Activated CD4-positive, CD25-positive, alpha-beta regulatory T cell treated with anti-CD3 and anti-CD28 coated beads, Interleukin-2, amount 50 U/mL, for 72 hours (primary cell): ENCODE measurements at places on chromosomes 5 and 9.

- DNase-seq: no peak
Observed at GRCh38 chr5:149578896-149579295, 2.4 kb upstream of the ARHGEF37 start.

DNA sequence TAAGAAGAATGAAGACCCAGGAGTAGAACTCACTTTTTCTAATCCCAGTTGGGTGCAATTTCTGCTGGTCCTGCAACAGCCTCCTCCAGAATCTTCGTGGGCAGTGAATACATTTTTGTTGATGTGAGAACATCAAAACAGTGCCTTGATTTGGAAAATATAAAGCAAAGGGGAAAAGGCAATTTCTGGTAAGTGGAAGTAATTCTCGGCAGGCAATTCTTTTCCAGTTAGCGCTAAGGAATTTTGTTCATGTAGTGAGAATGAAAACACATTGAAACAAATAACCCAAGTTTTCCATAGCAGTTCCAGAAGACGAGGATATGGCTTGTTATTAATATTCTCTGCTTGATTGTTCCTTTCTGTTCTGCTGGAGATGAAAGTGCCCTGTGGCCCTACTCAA, 178.7 kb downstream of the SPATA31D1 start:
- DNase-seq: no peak

DNA sequence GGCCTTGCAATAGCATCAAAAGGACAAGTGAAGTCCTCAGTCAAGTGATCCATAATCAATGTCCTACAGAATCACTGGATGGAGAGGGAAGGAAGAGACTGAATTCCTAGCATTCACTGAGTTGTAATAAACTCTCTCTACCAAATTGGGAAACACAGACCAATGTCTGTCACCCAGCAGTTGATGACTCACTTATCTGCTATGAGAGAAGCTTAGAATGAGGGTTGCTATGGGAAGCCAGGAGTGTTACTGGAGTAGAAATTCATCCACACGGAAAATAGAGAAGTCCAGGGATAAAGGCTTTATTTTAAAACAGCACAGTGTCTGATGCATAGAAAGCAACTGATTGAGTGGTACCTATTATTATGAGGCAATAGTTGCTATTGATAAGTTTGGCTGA, 407.4 kb downstream of the BRINP1 start:
- no peak for DNase-seq

DNA sequence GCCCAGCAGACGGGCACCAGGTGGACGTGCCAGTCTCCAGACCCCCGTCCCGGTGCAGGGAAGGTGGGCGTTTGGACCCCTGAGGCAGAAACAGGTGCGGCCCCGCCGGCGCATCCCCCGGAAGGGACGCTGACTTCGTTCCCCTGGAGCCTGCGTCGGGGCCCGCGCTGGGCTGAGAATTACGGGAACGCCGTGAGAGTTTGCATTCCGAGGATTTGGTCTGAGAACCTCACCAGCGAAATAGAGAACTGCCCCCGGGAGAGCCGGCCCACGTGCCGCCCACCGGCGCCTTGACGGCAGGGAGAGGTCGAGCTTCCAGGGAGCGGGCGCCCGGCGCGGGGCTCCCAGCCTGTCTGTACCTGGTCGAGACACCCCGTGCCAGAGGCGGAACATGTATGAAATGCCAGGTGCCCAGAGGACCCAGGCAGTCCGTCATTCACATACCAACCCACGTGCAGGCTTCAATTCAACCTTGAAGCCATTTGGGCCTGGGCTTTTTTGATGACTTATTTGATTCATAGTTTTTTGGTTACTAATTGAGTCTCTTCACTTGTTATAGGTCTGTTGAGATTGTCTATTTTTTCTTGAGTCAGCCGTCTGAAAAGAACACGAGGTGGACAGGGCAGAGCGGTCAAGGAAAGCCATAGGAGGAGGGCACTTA, 877 bp upstream of the CAMSAP1 start:
- no peak for DNase-seq

GRCh38 chr9:122572456-122572855, 10.7 kb downstream of the OR1L8 start:
- DNase-seq: no peak

DNA sequence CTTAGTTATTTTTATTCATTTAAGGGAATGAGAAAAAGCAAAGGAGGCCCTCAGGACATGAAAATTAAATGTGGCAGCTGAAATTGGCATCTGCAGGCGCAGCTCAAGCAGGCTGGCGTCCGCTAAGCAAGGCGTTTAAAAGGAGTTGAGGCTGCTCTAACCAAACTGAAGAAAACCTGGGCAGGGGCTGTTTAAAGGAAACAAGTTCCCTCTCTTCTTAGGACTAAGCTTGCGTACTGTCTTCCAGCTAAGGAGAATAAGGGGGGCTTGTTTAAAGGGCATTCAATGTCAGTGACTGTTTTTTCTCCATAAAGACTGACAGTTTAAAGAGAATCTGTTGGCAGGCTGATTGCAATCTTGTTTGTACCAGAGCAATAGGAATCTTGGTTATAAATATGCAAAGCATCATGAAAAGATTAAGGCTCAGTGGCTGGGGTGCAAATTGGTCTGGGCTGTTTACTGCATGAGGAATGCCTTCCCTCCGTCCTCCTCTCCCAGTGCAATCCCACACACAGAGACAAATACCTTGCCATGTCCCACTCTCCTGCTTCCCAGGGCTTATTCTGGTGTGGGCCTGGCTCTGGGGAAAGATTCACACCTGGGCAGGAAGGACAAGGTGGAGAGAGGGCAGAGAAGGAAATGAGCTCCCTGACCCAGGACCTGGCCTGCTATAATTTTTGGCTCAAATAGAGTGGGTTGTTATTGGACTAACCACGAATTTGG, 85.9 kb upstream of the LIFR start:
- DNase-seq: no peak

DNA sequence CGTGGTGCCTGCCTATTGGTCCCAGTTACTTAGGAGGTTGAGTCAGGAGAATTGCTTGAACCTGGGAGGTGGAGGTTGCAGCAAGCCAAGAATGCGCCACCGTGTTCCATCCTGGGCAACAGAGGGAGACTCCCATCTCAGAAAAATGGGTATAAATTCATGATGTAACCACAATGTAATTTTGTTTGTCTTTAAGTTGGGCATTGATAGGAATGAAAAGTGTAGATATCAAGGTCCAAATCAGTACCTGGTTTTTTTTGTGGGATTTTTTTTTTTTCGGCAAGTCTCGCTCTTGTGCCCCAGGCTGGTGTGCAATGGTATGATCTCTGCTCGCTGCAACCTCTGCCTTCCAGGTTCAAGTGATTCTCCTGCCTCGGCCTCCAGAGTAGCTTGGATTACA, 7.4 kb downstream of the NPM1 start:
- DNase-seq: no peak

DNA sequence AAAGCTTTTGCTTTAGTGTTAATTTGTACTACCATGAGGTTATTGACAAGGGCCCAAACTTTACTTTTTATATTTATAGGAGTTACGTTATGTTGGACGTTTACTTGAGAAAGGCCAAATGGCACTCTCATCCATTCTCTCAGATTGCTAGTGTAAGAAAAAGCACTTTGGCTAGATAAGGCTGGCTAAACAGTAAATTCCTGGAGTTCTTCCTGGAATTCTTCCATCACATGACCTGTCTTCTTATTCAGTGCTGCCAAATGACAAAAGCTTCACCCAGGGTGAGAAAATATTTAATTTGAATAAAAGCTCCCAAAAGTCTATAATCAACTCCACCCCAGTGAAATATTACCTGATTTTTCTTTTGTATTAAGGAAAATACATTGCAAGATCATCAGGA, 1568.9 kb upstream of the ACO1 start:
- no peak for DNase-seq

- DNase-seq: no peak
Observed at GRCh38 chr5:95966005-95966404, 4.4 kb upstream of the ELL2 start.

DNA sequence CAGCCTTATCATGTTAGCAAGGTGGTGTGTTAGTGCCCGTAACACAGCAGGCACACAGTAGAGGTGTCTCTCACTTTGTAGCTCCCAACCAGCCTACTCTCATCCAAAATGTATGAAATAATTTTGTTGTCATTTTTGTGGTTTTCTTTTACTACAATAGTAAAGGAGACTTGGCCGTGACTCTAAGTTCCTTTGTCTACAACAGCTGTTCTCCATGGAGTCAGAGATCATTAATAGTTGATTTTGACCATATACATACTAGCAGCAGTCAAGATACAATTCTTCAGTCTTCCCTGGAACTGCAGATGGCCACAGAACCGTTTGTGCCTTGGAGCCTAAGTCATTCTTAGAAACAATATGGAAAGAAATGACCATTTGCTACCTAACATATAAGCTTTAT, 567.1 kb downstream of the TLR4 start:
- no peak for DNase-seq

DNA sequence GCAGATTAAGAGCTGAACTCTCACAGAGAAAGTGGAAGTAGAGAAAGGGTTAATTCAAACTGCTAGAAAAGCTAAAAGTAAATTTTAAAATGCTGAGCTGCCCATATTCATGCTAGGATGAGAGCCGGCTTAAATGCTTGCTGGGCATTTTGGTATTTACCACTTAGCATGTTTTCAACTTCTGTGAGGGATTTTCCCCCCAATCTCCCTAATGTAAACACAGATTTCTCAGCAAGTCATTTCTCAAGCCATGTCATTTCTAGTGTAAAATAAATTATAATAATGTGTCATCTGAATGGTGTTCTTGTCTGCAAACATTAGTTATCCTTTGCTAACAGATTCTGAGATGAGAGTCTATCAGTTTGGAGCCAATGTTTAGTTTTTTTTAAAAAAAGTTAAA, 22.3 kb downstream of the RPS23 start:
- no peak for DNase-seq

DNA sequence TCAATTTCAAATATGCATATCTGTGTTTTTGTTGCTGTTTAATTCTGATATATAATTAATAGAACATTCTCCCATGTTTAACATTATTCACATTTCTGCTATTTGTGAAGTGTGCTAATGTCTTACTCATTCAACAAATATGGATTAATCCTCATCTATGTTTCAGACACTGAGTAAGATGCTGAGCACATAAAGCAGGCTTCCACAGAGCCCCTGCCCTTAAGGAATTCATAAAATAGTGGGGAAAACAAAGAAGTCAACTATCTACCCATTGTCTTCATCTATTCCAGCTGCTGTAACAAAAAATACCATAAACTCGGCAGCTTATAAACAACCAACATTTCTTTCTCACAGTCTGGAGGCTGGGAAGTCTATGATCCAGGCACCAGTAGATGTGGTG, 333.3 kb downstream of the SEMA5A start:
- DNase-seq: no peak

DNA sequence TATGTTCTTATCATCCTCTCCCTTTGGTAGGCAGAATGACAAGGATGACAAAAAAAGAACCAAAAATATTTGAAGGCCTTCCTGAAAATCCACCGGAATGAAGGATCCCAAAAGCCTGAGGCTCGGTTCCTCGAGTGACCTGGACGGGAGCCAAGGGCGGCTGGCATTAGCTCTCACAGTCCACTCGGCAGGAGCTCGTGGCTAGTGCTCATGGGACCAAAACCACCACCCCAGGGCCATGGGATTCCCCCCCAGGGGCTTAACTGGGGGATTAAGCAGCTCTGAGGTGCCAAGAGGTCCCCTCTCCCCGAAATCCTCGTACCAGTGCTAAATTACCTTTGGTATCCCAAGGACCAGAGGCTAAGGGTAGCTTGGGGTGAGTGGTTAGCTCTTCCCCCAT, 586 bp upstream of the PDZD2 start:
- DNase-seq: no peak

DNA sequence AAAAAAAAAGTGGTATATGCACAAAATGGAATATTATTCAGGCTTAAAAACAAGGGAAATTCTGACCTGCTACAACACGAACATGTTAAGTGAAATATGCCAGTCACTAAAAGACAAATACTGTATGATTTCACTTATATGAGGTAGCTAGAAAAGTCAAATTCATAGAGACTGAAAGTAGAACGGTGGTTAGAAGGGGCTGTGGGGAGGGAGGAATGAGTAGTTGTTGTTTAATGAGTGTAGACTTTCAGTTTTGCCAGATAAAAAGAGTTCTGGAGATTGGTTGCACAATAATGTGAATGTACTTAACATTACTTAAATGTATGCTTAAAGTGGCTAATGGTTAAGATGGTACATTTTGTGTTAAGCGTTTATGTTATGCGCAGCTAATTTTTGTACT, 79.5 kb upstream of the IL12B start:
- DNase-seq: no peak

DNA sequence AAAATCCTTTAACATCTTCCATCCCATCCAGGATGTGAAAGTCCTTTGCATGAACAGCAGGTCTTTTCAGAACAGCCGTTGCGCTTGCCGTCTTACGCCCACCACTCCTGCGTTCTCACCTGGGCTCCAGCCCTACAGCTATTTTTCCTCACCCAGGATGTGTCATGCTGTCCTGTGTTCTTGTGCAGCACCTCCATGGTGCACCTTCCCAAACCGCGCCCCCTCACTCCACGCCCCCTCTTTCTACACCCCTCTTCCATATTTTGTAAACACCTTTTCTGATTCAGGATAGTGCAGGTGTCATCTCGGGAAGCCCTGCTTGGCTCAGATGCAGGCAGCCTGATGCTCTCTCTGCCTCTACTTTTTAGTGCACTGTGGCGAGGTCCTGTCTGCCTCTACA, 18.4 kb downstream of the CAMK4 start:
- no peak for DNase-seq

- DNase-seq: no peak
Observed at GRCh38 chr5:38809388-38810359, 36.1 kb upstream of the OSMR start.

DNA sequence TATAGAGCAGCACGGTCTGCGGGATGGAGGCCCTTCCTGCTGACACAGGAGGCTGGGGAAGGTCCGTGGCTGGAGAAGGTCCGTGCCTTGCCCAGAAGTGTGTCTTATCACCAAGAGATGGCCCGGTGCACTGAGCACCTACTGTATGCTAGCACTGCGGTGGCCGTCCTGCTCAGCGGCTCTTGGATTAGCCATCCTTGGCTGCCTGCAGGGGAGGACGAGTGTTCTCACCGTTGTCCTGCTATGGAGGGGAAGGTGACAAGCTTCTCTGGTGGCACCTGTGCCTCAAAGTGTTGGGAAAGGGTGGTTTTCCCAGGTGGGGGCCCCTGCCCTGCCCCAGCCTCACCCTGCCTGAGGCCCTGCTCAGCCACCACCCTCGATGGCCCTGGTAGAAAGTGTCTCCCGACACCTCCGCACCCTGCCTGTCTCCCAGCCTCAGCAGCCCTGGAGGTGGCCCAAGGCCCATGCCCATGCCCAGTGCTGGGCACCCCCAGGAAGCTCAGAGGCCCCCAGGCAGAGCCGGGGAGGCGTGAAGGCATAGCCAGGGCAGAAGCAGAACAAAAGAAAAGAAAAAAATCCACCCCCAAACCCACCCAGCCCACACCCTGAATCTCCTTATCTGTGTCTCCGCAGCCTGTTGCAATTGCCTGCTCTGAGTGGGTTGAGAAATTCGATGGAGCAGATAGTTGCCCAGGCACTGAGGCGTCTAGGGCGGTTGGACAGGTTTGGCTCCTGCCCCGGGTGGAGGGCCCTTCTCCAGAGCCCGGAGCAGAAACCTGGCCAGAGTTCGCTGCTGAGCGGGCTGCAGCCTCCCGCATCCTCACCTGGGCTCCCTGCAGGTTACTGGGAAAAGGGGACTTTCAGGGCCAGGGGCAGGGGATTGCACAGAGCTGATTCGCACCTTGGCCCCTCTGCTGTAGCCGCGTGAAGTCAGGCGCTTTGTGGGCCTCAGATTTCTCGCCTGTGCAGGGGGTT, 30.5 kb downstream of the RXRA start:
- no peak for DNase-seq

- DNase-seq: no peak
Observed at GRCh38 chr5:124602925-124603650, 143.4 kb downstream of the ZNF608 start.
